ENCODE measurements at places on chromosomes 3 and 15.

GRCh38 chr15:101207867-101208288, 44.0 kb downstream of the CHSY1 start:
- DNase-seq = no peak

DNA sequence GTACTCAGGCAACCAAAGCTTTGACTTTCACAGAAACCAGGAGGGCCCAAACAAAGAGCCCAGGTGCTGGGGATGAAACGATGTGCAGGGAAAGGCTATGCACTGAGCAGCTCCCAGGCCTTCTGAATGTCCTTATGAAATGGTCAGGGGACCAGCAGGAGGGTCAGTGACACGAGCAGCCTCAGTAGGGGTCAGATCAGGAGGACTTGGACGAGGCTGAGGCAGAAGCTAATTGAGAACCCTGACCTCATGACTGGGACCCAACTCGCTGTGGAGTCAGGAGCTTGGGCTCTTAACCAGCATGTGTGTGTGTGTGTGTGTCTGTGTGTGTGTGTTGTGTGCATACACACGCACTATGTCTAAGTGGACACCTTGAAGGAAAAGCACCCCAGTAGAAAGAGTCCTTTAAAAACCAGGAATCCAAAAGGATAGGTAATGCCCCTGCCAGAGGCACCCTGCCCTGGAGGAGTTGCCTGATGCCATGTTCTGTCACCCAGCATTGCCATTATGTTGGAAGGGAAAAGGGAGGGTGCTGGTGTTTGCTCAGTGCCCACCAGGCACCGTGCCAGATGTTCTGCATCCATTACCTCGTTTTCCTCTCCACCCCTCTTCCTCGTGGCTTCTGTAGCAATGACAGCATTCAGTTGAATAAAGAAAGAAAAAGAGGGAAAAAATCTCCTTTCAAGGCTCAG, 50.9 kb downstream of the CORO2B start:
- DNase-seq = no peak

DNA sequence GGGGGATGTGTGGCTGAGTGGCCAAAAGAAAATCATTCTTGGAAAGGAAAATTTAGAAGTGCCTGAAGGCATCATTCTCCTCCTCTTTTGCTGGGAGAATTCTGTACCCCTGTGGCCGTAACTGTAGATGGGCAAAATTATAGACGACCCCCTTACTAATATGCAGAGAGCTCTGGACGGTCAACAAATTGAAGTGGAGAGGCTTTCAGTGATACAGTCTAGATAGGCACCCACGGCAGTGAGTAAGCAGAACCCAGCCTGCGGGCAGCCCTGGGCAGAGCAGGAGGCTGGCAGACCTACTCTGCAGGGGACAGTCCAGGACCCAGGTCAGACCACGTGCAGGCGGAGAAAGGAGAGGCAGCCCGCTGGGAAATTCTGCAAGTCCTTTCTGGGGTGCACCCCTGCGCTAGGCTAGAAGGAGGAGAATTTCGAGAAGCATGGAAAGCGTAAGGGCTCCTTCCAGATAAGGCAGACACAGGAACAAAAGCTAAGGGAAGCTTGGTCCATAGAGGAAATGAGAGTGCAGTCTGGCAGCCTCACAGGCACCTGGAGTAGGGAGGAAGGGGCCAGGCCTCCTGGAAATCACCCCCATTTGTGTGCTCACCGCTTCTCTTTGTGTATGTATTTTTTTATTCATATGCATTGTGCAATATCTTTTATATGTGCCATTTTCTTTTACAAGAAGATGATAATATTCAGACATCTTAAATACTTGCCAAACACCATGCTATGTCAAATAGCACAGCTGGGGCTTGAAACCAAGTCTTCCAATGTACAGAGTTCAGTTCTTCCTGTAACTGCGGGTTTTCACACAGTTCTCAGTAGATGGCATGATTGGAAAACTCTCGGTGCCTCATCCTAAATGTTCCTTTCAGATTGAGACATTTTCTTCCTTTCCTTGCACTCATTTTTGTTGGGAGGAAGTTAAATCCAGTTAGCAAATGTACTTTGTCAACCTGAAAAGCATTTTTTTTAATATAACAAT, 40.2 kb downstream of the LRRK1 start:
- DNase-seq = no peak

- DNase-seq = no peak
Measured at GRCh38 chr15:80426316-80426715, 22.1 kb downstream of the ARNT2 start.

GRCh38 chr3:155435821-155436220, 142.3 kb upstream of the STRIT1 start:
- no peak for DNase-seq

DNA sequence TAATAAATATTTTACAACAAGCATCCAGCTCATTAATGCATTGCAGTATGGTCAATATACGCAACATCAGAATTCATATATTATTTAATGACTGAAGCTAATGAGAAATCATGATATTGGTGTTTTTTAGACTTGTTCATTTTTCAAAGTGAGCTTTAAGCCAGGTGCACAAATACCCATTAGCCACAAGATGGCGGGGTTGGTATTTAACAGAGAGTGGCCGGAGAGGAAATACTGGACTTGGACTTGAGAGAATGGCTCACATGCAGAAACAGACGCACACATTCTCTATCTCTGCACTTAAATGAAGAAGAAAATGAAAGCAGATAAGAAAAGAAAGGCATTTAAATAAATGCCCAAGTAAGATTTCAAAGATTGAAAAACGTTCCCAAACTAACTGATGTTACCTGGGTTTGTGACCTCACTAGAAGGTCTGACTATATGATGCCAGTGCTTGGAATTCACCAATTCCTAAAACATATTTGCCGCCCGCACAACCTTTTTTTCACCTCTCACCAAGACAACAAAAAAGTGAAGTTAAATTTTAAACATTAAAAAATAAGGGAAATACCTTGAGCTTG, 21.2 kb upstream of the CRBN start:
- no peak for DNase-seq

DNA sequence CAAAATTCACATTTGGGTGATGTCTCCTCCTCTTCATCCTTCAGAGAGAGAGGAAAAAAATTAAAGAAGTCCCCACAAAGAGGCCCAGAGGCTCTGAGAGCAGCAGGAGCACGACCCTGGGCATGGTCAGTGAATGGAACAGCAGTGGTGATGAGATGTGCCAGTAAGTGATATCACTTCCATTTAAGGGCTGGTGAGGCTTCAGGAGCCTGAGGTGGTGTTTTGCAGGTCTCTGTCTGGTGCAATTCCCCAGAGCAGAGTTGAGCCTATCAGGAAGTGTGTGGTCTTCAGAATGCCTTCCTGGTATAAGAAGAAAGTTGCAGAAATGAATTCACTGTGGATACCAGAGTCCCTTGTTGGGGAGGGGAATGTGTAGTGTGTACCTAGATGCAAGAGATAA, 21.4 kb downstream of the ERICH6 start:
- DNase-seq = no peak

GRCh38 chr3:125694761-125695294, 99.5 kb upstream of the OSBPL11 start:
- DNase-seq = no peak

DNA sequence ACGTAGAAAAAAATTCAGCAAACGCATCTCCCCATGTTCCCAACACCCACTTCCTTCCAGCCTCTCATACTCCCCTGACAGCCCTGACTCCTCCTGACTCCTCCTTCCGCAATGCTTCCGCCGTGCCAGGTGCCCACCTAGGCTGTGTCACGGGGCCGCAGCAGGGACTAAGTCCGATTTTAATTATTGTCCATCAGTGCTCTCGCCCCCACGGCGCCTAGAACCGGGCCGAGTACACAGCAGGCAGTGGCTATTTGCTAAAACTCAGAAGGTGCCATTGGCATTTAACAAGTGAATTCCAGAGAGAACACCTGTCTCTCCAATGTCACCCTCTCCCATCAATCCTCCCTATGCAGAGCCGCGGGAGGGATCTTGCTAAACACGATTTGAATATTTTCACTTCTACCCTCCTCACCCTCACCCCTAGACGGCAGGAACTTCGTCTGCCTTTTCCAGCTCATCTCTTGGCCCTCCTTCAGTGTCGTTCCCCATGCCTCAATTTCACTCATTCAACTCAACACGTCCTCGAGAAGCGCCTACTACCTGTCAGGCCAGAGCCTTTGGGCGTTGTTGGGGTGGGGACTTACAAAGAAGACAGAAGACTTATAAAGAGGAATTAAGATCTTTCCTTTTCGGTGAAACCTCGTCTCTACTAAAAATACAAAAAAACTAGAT, 11.5 kb upstream of the SHF start:
- no peak for DNase-seq

GRCh38 chr3:69724722-69725435, 14.4 kb upstream of the MITF start:
- DNase-seq = no peak

- no peak for DNase-seq
Measured at GRCh38 chr3:24161841-24162240, 216.8 kb downstream of the NR1D2 start.

- DNase-seq = no peak
Measured at GRCh38 chr15:40500568-40501330, 30.0 kb downstream of the CHST14 start.

DNA sequence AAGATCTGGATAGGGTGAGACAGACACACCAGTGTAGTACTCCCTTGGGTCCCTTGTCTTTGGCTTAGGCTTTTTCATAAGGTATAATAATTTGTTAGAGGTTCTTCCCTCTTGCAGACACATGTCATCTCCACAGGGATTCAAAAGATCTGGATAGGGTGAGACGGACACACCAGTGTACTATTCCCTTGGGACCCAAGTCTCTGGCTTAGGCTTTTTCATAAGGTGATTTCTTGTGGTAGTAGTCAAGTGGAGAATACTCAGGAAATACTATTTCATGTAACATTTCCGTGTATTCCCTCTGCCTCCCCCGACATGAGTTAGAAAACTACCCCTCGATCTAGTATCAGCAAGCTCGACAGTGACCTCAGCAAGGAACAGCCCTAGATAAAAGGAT, 954 bp upstream of the MAPKBP1 start:
- no peak for DNase-seq

DNA sequence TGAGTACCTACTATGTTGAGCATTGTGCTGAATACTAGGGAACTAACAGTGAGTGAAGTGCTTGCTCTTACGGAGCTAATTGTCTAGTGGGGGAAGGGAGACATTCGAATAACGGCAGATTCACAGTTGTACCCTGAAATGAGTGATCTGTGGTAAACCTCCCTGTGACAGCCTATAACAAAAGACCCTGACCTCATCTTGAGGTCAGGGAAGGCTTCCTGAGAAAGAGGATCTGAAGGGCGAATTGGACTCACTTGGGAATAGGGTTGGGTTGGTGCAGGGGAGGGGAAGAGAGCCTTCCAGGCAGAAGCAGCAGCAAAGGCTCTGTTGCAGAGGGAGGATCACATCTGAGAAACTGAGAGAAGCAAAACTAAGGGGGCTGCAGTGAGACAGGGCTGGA, 13.2 kb downstream of the HPS3 start:
- DNase-seq = no peak

DNA sequence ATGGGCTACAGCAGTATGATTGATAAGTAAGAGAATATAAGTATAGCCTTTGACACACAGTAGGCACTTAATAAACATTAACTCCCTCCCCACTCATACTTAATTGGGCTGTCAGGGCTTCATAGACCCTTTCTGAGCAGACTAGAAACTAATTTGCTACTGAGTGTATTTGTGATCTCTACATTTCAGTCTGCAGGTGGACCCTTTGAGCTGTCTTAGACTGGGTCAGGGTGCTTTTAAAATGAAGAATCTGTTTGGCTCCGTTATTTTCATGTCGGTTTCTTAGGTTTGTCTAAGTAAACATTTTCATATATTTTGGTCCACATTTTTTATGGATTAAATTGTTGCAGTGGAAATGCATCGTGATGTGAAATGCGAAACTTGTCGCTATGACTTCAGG, 50.3 kb upstream of the SELENOK start:
- DNase-seq = no peak

GRCh38 chr3:46944191-46944590, 32.4 kb downstream of the CCDC12 start:
- no peak for DNase-seq

- DNase-seq = no peak
Measured at GRCh38 chr3:151084893-151085226, 604 bp upstream of the MED12L start.

Data from stimulated activated CD8-positive, alpha-beta memory T cell treated with anti-CD3 and anti-CD28 coated beads, Interleukin-7, amount 100 ng/mL, for 1 hour (primary cell).